ENCODE measurements at places on chromosomes 6 and 20.

DNA sequence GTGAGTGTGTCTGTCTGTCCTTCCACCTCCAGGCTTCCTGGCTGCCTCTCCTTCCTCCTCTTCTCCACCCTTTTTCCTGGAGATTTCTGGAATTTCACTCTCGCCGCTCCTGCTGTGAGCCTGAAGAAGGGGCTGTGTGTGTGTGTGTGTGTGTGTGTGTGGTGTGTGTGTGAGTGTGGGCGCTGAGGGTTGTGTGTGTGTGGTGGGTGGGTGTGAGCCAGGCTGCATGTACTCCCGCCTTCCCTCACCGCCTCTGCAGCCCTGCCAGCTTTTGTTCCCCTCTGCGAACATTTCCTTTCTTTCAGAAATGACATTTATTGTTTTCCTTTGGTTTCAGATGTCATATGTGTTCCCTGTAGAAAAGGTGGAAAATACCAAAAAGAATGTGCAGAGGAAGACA lies 76.0 kb downstream of the SRC start:
- no peak for DNase-seq

DNA sequence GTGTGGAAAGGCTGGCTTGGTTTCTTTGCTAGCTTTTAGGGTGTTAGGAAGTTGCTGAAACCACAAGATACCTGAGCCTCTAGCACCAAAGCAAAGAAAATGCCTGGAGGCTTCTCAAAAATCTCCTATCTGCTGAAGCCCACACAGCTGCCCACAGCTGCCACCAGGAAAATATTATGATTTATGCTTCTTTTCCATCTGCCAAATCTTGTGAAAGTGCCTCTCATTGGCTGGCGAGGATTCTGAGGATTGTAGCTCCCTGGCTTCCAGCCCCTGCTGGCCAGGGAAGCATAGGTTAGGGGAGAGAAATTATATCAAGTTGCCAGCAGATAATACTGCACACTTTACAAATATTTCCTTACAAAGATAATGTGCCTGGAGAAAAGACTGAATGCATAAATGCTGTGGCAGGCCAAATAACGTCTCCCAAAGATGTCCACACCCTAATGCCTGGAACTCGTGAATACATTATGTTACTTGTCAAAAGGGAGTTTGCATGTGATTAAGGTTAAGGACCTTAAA lies 98.4 kb downstream of the MRPL14 start:
- no peak for DNase-seq

- DNase-seq = no peak
Observed at GRCh38 chr20:32449890-32450401, 91.8 kb downstream of the ASXL1 start.

DNA sequence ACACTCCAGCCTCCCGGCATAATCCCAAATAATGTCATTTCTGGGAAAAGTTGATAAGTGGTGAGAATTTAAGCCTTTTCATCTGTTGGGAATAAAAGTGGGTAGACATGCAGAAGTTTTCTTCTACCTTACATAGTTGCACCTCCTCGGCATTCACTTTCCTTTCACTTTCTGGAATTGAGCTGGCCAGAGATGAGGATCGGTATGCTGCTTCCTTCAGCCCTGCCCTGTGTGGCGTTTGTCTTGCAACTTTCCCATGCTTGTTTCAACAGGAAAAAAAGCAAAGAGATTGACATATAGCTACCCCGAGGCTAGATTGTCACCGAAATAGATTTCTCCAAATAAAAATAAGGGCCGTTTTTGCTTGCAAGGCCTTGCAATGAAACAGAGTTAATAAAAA lies 65.8 kb upstream of the JAG1 start:
- no peak for DNase-seq

DNA sequence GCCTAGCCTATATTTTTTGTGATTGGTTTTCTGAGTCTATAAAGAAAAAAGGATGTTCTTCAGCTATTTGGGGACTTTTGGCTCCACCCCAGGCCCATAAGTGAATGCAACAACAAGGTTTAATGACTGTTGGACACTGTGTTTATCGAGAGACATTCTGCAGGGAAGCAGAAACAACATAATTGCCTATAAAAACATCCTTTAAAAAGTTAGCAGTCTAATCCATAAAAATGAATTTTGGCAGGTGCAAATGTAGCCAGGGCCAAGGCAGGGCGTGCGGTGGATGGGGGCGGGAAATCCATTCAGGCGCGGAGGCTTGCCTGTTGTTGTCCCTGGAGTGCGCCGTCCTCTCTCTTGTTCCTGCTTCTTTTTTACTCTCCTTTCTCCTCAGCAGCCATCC lies 99.3 kb downstream of the PAX1 start:
- no peak for DNase-seq

- no peak for DNase-seq
Observed at GRCh38 chr6:80316686-80317231, 210.3 kb downstream of the BCKDHB start.

- DNase-seq = no peak
Observed at GRCh38 chr6:15853259-15853658, 190.4 kb upstream of the DTNBP1 start.

GRCh38 chr20:62298577-62299249 lies 4.1 kb upstream of the ADRM1 start:
- DNase-seq = no peak

DNA sequence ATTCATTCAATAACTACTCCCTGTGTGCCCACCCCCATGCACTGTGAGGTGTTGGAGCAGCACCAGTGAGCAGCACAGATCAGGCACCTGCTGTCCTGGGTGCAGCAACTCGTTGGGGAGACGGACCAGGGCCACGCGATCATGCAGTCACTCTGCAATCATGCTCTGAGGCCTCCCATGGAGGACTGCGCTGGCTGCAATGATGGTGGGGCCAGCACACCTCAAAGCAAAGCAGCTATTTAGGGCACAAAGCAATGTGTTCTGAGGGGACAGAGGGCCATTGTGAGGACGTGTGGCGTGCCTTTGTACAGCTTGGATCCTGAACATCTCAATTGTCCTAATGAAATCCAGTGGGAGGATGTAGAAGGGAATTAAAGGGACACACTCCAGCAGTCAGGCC lies 41.0 kb upstream of the MPC1 start:
- DNase-seq = no peak

GRCh38 chr6:33692078-33692759 lies 19.3 kb downstream of the UQCC2 start:
- no peak for DNase-seq

GRCh38 chr20:60447703-60448102 lies 489.5 kb downstream of the CDH26 start:
- no peak for DNase-seq

GRCh38 chr20:24836041-24836533 lies 113.0 kb upstream of the CST7 start:
- DNase-seq = no peak

GRCh38 chr6:167442245-167442644 lies 117.4 kb downstream of the TTLL2 start:
- DNase-seq = no peak

DNA sequence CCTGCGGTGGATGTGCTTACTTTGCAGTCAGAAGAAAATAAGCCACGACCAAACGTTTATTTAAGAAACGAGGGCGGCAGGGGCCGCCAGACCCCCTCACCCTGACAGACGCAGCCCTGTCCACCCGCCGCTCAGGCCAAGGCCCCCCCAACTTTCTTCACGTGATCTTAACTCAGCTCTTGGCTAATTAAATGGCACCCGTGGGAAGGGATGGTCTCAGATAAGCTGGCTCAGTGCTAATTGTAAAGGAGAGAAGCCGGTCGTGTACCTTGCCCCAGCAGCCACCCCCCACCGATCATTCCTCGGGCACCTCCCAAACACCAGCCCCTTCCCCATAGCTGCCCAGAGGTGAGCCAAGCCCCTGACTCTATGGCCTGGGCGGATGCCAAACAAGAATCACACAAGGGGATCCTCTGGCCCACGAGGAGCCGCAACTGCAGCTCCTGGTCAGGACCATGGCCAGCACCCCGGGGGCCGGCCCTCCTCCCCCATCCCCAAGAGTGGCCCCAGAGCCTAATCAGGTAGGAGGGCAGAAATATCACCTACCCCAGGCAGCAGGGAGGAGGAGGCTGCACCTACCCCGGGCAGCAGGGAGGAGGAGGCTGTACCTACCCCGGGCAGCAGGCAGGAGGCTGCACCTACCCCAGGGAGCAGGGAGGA lies 11.2 kb downstream of the KCNQ2 start:
- no peak for DNase-seq

- DNase-seq = no peak
Observed at GRCh38 chr6:143336446-143337152, 113.9 kb downstream of the ADAT2 start.

- DNase-seq = no peak
Observed at GRCh38 chr6:54881067-54881730, 34.6 kb downstream of the FAM83B start.

GRCh38 chr6:71886184-71887005 lies at the start of gene RIMS1:
TSS of gene RIMS1 (plus strand) at chr6:71886550. CDS start at chr6:71887024, 474 bp downstream.
- peak; percentile 33 for DNase-seq

GRCh38 chr6:133313068-133313467 lies 71.9 kb downstream of the EYA4 start:
- DNase-seq = no peak

GRCh38 chr6:159089443-159089842 lies 44.7 kb upstream of the TAGAP start:
- DNase-seq = no peak

- no peak for DNase-seq
Observed at GRCh38 chr6:54801244-54801643, 45.3 kb upstream of the FAM83B start.

- DNase-seq = no peak
Observed at GRCh38 chr6:7129784-7130569, 22.2 kb downstream of the RREB1 start.

GRCh38 chr6:89310929-89311328 lies 4.2 kb downstream of the GABRR2 start:
- DNase-seq = peak; percentile 10

GRCh38 chr6:116876107-116876506 lies 935 bp upstream of the RFX6 start:
- no peak for DNase-seq

DNA sequence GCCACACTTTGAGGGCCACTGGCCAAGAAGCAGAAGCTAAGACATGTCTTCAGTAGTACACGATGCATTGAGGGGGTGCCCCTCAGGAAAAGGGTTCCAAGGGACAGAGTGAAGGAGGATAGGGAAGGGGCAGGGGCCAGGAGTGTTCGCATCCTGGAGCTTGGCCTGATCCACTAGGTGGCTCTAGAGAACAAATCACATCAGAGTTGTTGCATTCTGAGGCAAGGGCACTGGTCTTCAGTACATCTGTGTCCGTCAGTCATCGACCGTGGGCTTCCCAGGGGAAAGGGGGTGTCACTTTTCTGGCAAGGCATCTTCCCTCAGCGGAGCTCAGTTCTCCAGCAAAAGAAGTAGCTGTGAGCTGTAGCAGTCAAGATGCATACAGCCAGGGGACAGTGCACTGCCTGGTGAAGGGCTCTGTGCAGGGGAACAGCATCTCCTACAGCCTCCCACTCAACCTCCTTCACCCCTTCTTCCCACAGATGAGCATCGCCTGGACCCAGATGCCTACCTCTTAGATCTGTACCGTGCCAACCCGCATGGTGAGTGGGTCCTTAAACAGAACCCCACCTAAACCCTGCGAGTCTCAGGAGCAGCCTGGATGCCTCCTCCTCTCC lies 47.8 kb downstream of the ARHGAP40 start:
- no peak for DNase-seq
